ENCODE measurements at places on chromosomes 5 and 9.
A peak's percentile ranks its signal among the peaks of the same experiment; 100 is the strongest.

DNA sequence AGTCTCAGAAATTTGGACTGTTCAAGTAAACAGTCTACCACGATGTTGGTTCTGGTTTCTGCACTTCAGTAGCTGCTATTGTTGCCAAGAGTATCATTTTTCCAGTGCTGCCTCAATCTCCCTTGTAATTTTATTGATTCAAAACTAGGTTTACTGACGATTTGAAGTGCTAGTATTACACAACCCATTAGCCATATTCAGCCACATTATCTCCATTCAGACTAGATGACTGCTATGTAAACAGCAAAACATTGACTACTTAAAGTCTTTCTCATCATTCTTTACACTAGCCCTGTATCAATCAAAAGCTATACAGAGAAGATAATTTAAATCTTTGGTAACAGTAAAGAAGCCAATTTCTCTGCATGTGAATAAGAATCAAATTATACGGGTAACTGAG, 102.0 kb upstream of the TSLP start:
- DNase-seq = no peak

- DNase-seq = no peak
These were observed 80.8 kb upstream of the OSMR start for GRCh38 chr5:38764937-38765391.

- no peak for DNase-seq
These were observed 480.4 kb upstream of the TUSC1 start for GRCh38 chr9:26158631-26159150.

- DNase-seq = peak; percentile 42
These were observed 453 bp downstream of the RASGEF1C start for GRCh38 chr5:180208435-180209081.

DNA sequence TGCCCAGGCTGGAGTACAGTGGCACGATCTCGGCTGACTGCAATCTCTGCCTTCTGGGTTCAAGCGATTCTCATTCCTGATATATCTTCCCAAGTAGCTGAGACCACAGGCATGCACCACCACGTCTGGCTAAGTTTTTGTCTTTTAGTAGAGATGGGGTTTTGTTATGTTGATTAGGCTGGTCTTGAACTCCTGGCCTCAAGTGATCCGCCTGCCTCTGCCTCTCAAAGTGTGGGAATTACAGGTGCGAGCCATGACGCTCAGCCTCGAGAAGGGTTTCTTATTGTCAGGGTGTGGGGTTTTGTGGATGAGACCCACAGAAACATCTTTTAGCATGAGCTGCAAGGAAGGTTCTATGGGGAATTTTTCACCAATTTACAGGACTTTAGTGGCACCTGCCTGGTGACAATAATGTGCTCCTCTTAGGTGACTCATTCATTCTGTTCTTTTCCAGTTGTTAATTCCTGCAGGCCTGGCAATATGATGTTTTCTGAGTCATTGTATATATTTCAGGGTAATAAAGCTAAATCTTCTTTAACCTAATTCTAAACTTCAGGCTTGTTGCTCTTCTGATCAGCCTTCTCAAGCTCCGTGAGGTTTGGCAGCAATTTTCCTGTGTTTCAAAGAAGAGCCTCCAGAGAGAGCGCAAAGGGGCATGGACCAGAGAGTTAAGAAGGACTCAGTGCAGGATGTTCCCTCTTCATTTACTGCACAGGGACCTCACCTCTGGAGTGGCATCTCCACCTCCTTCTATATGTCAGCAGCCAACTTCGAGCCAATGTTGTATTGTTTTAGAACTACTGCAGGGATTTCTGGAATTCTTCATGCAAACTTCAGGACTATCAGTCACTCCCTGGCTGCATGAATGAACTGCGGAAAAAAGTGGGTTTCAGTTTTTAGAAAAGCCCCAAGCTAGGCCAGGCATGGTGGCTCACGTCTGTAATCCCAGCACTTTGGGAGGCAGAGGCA, 77.8 kb upstream of the ZNF618 start:
- no peak for DNase-seq

GRCh38 chr5:137581776-137582175, 82.7 kb upstream of the SPOCK1 start:
- no peak for DNase-seq

DNA sequence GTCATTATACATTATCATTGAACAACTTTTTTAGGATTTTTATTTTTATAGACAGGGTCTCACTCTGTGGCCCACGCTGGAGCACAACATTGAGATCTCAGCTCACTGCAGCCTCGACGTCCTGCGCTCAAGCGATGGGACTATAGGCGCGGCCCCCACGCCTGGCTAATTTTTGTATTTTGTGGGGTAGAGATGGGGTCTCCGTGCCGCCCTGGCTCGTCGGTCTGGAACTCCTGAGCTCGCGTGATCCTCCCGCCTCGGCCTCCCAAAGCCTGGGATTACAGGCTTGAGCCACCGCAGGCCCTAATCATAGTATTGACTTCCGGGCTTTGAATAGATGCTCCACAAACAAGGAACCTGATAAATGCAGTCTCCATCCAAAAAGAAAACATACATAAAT, 1.4 kb upstream of the EDF1 start:
- DNase-seq = no peak

- DNase-seq = peak; percentile 90
These were observed 33.2 kb downstream of the MYO10 start for GRCh38 chr5:16902846-16903245.

DNA sequence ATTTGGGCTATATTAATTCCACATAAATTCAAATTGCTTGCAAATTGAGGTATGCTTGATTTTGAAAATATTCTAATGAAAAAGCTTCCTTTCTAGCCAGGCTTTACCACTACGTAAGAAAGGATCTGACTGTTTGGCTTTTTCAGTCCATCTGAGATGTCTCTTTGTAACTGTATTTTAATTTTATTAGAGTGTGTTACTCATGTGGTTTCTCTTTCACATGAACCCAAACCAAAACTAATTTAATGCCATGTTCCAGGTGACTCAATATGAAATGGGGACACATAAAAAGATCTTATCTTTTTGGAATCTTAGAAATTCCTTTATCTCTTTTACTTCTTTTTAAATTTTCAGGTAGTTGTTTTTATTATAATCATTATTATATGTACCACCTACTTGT, 85.3 kb downstream of the NFIB start:
- no peak for DNase-seq

DNA sequence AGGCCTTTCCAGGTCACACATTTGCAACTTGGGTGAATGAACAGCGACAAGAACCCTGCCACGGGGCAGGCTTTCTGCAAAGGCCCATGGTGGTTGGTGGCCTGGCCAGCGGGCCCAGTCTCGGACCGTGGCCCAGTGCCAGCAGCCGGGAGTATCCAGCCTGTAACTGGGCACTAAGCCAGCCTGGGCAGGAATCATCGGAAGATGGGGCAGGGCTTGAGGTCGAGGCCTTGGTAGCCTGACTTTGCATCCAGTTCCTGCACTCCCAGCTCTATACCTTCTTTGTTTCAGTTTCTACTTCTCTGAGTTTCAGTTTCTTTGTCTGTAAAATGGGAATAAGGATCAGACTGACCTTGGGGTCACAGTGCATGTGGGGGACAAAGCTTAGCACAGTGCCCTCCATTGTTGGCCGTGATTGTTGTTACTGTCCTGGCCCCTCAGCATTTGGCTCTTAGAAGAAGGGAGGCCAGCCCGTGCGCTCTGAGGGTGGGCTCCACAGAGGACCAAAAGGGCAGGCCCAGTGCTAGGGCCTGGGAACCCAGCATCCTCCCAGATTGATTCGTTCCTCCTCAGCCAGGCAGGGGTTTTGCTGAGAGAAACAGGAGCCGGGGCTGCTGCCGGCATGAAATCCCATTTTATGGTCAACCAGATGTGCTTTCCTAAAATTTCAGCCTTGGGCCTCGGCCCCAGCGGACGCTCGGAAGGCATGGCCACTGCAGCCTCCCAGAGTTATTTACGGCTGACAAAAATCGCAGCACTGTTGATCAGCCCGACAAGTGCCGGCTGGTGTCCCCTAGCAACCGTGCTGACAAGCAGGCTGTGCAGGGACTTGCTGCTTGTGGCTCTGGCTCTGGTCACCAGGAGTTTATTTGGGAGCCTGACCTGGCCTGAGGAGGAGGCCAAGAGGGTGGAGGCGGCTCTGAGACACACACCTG, 43.6 kb downstream of the JADE2 start:
- no peak for DNase-seq

DNA sequence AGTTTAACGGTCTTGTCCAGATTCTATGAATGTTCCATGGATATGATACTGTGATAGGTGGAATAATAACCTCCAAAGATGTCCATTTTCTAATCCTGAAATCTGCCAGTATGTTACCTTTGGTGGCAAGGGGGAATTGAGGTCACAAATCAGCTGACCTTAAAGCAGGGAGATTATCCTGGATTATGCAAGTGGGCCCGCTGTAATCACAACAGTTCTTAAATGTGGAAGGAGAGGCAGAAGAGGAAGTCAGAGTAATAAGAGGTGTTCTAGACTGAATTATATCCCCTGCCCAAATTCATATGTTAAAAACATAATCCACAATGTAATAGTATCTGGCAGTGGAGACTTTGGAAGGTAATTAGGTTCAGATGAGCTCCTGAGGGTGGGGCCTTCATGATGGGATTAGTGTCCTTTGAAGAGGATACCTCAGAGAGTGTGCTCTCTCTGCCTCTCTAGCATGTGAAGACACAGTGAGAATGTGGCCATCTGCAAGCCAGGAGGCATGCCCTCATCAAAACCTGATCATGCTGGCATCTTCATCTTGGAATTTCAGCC, 47.6 kb upstream of the ZFAND5 start:
- DNase-seq = peak; percentile 70

DNA sequence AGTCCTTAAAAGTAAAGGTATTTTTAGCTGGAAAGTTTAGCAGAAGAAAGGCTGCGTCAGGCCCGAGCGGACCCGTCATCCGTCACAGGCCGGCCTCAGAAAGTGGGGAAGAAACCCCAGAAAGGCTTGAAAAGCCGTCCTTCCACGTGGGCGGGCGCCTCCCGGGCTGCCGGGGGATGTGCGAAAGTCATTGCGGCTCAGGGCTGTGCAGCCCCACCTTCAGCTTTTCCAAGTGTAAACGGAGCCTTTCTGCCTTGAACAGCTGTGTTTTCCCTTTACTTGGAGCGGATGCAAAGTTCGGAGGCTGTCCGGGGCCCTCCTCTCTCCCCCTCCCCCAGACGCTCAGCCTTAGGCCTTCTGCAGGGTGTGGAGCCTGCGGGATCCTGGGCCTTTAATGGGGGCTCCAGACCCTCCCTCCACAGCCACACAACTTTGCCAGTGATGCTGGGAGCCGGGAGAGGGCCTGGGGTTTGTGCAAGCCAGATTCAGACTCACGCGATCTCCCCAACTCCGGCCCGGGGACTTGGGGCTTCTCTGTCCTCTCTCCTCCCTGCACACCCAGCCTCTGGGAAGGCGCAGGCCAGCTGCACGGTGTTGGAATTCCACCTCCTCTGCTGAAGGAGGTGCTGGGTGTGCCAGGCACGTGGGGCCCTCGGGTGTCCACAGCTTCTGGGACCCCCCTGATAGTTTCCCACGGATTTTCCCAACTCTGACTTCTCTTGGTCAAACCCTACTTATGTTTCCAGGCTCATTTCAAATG, 95.5 kb upstream of the RAPGEF1 start:
- no peak for DNase-seq

GRCh38 chr9:4416467-4416866, 73.8 kb upstream of the SLC1A1 start:
- no peak for DNase-seq

DNA sequence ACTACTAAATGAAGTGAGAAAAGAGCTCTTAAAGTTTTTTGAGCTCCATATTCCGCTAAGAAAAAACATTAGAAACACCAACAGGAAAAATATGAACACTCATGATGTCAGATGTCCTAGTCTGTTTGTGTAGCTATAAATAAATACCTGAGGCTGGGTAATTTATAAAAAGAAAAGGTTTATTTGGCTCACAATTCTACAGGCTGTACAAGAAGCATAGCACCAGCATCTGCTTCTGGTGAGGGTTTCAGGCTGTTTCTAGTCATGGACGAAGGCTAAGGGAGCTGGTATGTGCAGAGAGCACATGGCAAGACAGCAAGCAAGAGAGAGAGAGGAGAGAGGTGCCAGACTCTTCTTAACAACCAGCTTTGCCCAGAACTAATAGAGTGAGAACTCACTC, 186.2 kb downstream of the PLK2 start:
- DNase-seq = no peak

- peak; percentile 28 for DNase-seq
These were observed 141.4 kb downstream of the TMEM38B start for GRCh38 chr9:105835721-105836120.

- DNase-seq = peak; percentile 6
These were observed 239.8 kb downstream of the PBX3 start for GRCh38 chr9:125986966-125987365.

DNA sequence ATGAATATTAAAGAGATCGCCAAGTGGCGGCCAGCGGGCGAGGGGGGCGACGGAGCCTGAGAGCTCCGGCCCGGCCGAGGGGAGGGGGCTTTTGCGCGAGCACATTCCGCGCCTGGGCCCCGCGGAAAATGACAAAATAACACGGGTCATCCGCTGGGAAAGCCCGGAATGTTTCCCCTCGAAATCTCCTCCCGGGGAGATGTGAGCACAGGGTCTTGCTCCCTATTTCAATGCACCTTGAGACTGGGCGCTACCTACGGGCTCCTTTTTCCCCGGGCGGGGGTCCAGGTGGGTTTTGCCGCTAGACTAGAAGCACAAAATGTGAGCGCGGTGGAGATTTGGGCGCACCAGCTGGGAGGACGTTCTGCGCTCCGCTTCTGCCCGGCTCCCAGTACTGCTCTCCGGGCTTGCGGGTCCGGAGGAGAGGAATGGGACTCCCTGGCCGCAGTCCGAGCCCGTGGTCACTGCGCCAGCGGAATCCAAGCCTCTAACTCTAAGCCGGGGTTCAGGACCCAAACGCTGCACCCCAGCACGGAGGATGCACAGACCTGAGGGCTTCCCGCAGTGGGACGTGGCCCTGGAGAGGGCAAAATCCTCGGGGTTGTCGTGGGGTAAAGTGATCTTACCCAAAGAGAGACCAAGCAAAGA, 2.8 kb upstream of the PRDM12 start:
- DNase-seq = no peak

DNA sequence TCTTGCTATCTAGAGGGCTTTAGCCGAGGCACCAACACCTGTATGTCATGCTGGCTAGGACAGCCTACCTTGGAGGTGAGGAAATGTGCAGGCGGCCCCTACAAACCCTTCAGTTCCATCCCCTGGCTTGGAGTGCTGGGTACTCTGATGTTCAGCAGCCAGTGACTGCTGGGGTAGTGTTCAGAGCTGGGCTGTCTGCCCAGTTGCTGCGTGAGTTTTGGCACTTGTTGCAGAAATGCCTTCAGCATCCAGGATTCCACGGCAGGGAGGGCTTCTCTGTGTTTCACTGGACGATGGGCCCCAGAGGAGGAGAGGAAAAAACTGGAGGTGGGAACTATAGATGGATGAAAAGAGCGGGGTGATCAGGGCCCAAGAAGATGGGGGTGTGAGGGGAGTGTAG, 10.4 kb downstream of the SWI5 start:
- no peak for DNase-seq

DNA sequence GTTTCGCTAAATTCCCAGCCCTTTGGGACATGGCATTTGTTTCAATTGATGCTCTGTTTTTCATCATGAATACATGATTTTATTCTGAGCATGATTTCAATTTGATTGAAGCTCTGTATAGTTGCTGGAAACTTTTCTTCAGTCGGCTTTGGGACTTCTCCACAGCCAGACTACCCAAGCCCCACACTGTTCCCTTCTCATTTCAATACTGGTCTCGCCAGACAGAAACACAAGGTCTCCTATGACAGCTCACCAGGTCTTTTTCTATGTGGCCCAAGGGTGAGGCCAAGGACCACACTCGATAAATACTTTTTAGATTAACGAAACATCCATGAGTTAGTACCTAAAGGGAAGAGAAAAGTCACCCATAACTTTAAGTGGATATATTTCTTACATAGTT, 132.2 kb downstream of the ARL15 start:
- no peak for DNase-seq

GRCh38 chr5:159412284-159413046, 82.2 kb upstream of the IL12B start:
- no peak for DNase-seq

GRCh38 chr9:85521371-85522197, 220.2 kb downstream of the AGTPBP1 start:
- DNase-seq = no peak
